ENCODE measurements at places on chromosomes 3 and 15.
A peak's percentile ranks its signal among the peaks of the same experiment; 100 is the strongest.

GRCh38 chr15:49075881-49076280 lies 29.6 kb upstream of the SECISBP2L start:
- DNase-seq: no peak

- no peak for DNase-seq
Measured at GRCh38 chr3:71436337-71436736, 147.2 kb downstream of the FOXP1 start.

DNA sequence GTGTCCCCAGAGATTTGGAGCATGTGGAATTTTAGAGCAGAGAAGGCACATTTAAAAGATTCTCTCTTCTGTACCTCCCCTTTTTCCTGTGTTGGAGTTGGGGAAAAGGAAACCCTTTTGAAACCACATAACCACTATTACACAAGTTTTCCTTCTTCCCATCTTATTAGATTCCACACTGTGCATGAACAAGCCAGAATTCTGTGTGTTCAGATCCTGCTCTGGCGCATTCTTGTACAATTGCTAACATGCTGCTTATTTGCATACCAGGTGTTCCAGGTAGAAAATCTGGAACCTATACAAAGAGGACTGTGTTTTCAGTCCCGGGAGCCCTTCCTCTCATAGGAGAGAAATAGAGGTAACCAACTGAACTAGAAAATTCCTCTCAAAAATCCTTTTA lies 2.6 kb upstream of the CIB2 start:
- no peak for DNase-seq

- peak; percentile 53 for DNase-seq
Measured at GRCh38 chr3:59559721-59560435, 510.1 kb upstream of the CFAP20DC start.

GRCh38 chr3:8438507-8439079 lies 63.0 kb upstream of the LMCD1 start:
- no peak for DNase-seq

GRCh38 chr3:134852132-134852531 lies 57.1 kb downstream of the EPHB1 start:
- DNase-seq: no peak

GRCh38 chr3:192302721-192303120 lies 424.6 kb downstream of the FGF12 start:
- no peak for DNase-seq

DNA sequence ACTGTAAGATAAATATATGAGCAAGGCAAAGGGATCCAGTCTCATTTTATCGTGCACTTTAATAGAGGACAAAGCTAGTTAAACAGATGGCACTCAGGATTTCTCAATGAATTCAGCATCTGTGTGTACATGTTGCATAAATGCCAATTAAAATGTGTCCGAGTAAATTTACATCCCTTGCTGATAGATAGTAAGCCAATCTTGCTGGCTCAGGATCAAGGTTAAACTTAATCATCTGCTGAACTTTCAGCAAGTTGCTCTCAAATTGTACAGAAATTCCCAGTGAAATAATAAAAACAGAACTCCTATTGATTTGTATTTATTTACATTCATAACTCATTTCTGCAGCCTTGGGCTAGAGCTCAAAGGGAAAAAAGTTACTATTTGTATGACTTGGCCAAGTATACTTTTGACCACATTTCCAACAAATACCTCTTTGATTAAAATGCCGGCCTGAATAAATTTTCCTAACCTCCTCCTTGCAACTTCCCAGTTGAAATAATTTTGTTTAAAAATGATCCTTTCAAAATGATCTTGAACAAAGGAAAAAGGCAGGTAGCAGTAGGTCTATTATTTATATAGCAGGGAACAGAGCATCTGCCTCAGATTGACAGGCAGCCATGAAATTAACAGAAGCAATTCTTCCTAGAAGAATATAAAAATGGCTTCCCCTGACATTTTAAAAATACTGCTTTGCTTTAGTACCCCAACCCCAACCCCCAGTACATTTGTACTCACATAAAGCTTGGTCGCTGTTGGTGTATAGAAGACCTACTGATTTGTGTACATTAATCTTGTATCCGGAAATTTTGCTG lies 1001.9 kb downstream of the ROBO1 start:
- peak; percentile 72 for DNase-seq

GRCh38 chr15:64897345-64897985 lies 14.2 kb upstream of the ANKDD1A start:
- DNase-seq: no peak

DNA sequence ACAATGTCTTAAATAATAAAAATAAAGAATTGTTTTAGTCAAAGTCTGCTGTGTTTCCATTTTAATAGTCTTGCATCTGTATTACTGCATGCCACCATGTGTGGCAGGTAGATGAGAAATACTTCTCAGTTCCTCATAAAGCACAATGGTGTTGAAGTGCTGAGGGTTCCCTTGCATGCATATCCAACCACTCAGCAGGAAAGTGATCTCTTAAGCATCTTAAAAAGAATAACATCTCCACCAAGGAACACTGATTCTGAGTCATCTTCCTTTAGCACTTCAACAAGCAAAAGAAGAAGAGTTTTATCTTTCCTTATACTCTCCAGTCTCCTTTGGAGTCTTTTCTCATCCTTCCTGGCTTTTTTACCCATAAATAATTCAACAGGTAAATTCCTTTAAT lies 602.0 kb downstream of the TBL1XR1 start:
- DNase-seq: no peak

GRCh38 chr3:155805204-155805801 lies 775 bp downstream of the C3orf33 start:
- DNase-seq: peak; percentile 45

DNA sequence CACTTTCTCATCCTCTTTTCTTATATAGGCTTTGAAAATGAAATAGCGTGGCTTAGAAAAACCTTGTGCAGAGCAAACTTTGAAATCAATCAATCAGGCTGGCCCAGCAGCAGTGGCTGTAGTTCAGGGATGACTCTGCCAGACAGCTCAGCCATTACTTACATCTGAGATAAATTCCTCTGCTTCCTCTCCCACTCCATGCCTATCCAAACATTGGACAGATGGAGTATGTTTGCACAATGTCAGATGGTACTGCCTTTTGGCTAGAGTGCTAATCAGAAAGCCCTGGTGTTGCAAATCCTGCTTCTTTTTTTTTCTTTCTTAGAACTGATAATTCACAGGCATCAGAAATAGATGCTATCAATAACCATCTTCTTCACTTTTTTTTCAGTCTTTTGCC lies 1065.1 kb downstream of the AGBL1 start:
- DNase-seq: no peak

- DNase-seq: peak; percentile 74
Measured at GRCh38 chr3:133506215-133506901, 67.1 kb upstream of the CDV3 start.

DNA sequence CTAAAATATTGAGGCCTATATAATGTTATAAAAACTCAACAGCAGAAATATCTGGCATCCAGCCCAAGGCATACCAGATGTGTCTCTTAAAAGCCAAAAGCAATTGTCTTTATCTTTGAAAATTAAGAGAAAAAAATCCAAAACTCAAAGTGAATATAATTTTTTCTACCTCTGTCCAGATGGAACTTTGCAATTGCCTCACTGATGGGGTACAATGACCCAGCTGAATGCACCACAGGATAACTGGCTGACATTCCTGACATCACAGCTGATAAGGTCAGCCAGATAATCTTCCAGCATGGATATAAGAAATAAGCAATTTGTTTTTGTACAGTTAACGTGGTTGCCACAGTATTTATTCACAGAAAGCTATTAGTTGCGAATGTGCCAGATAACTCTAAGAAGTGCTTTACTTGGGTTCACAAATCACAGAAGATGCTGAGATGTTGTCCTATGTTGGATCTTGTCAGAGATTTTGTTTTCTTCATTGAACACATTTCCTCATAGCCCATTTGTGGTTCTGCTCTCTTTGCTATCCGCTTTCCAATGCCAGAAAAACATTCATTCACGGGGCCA lies 566.9 kb upstream of the CCDC54 start:
- no peak for DNase-seq

- DNase-seq: no peak
Measured at GRCh38 chr3:48478626-48479555, 25.1 kb downstream of the SHISA5 start.

- no peak for DNase-seq
Measured at GRCh38 chr3:145422556-145422955, 738.4 kb downstream of the PLOD2 start.

DNA sequence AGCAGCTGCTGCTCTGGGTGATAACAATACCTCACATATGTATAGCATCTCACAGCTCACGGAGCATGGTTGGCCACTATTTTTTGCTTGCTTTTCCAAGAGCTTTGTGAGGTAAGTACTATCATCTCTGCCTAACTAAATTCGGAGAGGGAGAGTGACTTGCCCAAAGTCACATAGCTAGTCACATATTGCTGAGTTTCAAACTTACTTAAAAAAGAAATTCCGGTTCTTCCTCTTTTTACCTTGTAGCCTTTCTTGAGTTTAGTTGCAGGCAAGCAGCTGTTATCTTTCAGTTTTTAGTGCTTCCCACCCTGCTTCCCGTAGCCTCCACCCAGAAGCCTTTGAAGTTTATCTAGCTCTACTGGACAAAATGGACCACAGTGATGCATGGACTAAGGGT lies 309.2 kb downstream of the PDCD6IP start:
- no peak for DNase-seq

DNA sequence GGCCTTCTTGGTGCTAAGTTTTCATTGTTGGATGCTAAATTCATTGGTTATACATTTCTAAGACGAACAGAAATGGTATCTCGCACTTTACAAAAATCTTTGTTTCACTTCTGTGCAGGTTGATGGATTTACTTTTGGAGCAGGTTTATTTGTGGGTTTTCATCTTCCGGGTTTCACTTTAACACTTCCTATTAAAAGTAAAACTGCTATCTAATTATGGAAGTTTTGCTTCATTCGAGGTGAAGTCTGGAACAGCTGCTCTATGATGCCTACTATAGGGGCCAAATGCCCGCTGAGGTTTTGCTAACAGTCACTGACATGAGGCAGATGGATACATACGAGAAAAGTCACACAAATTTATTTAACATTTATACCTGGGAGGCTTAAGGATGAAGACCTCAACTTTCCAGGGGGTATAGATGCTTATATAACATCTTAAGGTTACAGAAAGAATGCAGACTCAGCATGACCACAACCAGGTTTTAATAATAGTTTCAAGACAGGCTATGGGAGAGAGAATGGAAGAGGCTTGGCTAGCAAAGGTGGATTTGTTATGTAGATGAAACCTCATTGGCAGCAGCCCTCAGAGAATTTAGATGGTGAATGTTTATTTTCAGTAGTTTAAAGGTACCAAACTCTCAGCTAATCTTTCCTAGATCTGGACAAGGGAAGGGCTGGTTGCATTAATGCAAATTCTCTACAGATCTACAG lies 54.2 kb downstream of the OSTN start:
- no peak for DNase-seq

GRCh38 chr15:93048759-93049161 lies 40.3 kb downstream of the RGMA start:
- DNase-seq: no peak

- DNase-seq: no peak
Measured at GRCh38 chr3:194607592-194608389, 25.4 kb downstream of the TMEM44 start.

GRCh38 chr15:40029979-40030893 lies 8.7 kb downstream of the SRP14 start:
- peak; percentile 81 for DNase-seq

GRCh38 chr15:75198560-75199356 lies 2.9 kb upstream of the C15orf39 start:
- DNase-seq: peak; percentile 62

DNA sequence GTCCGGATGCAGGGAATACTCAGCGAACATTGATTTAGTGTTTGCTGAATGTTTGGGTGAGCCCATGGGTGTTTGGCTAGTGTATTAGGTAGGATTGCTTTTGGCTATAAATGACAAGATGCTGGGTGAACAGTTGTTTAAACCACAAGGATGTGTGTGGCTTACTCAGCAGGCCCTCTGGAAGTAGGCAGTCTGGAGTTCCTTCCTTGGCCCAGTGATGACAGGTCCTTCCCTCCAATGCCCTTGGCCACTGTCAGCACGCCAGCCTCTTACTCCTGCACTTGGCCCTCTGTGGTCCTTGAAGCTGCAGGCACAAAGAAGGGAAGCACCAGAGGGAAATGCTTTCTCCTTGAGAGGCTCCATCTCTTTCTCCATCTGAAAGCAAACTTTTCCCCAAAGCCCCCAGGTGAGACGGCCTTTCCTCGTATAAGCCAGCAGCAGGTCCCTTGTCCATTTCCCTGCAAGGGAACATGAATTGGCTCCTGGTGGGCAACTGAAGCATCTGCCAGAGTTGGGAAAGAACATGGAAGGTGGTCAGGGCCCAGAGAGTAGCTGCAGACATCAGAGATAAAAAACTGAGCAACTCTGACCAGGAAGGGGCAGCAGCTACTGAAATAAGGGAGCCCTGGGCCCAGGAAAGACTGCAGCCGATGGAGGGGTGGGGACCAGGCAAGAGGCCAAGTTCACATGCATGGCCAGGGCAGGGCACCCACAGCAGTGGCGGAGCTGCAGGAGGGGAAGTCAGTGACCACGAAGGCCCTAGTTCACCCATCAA lies 105.0 kb downstream of the TPRA1 start:
- DNase-seq: no peak
